ENCODE measurements at places on chromosomes 3 and 15.

GRCh38 chr15:94610485-94610884 is 379.1 kb downstream of the MCTP2 start:
- DNase-seq: no peak

GRCh38 chr3:22103423-22103822 is 352.4 kb upstream of the ZNF385D start:
- no peak for DNase-seq

GRCh38 chr3:192481638-192482037 is 245.7 kb downstream of the FGF12 start:
- no peak for DNase-seq

- no peak for DNase-seq
These were observed 65.1 kb upstream of the FAM3D start for GRCh38 chr3:58731673-58732072.

- DNase-seq: peak; percentile 41
These were observed 230.3 kb upstream of the CFAP20DC start for GRCh38 chr3:59280113-59280512.

DNA sequence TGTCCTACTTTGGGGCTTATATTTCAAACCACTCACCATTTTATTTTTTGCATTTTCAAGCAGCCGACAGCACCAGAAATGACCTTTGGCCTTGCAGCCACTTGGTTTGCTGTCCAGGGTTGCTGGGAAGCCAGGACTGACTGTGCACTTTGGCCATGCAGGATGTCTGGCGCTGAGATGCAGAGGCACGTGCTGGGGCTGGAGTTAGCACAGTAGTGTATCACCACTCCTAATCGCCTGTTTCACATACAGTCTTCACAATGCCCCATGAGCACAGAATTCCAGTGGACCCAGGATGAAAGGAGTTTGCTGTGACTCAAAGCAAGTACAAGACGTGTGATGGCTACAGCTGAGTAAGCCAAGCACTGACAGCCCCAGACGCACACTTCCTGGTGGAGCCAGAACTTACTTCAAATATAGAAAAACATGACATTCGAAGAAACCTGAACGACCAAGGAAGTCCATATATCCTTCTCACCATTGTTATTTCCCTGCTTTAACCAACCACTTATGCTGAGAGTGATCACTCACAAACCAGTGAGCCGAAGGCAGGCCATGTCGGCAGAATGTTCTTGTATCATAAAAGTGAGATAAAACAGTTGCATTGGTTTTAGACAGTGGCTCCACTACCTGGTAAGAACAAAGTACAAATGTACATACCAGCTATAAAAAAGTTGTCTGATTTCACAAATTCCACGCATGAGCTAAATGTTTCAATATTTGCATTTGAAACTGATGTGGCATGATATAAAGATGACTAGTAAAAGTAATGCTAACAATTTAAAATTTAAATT is 16.0 kb downstream of the OCA2 start:
- no peak for DNase-seq

GRCh38 chr3:148494451-148494850 is 203.3 kb upstream of the AGTR1 start:
- no peak for DNase-seq

GRCh38 chr15:85692873-85693272 is 101.9 kb downstream of the KLHL25 start:
- no peak for DNase-seq

- no peak for DNase-seq
These were observed 28.1 kb downstream of the ATRIP start for GRCh38 chr3:48474619-48475018.
